ENCODE measurements at places on chromosomes 16 and 17.

- DNase-seq: no peak
Measured at GRCh38 chr17:81840826-81841778, 6.3 kb upstream of the PPP1R27 start.

GRCh38 chr17:13035420-13035819, 17.6 kb upstream of the ELAC2 start:
- no peak for DNase-seq

DNA sequence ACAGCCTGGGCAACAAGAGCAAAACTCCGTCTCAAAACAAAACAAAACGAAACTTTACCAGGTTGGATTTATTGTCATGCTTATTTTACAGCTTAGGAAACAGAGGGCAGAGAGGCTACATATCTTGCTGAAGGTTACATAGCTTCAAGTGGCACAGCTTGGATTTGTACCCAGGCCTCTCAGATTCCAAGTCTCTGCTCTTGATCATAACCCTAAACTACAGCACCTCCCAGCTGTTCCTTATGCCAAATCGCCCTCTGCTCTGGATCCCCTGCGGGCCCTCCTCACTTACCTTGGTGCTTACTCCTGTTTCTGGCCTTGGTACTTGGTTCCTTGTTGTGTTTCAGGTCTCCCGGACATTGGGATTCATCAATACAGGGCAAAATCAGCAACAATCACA, 11.7 kb upstream of the CUEDC1 start:
- no peak for DNase-seq

- DNase-seq: no peak
Measured at GRCh38 chr17:71164561-71164960, 956.3 kb upstream of the SOX9 start.

DNA sequence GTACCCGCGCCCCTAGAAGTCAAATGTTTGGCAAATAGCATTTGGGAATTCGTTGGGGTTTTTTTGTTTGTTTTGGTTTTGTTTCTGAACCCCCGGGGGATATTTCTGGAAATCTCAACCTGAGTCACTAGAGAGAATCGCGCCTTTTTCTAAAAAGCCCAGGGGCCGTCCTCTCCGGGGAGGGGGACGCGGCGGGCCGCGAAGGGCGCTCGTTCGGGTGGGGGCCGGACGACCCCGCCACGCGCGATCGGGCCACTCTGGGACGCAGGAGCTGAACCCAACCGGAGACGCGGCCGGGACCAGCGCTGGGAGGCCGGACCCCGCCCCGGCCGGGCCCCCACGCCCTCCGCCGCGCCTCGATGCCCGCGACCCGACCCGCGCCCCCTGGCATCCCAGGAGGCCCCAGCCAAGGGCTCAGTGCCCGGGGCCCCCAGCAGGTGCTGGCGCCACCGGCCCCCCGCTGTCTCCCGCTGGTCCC, 302 bp downstream of the LITAF start:
- no peak for DNase-seq

DNA sequence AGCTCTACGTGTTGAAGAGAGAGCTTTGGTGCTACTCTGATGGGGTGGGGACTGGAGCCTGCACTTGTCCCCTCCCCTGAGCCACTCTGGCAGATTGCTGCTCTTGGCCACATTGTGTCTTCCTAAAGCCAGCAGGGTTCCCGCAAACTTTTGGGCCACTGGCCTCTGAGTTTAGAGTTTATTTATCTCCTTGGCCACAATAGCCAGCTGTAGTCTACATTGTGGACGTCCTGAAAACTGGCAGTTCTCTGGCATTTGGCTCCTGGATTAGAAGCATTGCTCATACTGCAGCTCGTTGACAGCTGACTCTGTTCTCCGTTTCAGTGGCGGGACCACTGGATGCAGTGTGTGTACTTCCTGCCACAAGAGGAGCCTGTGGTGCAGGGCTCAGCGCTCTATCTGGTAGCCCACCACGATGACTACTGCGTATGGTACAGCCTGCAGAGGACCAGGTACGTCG, 34.6 kb downstream of the PRMT7 start:
- DNase-seq: no peak

- DNase-seq: no peak
Measured at GRCh38 chr17:45149669-45150664, 1.7 kb downstream of the HEXIM1 start.

Data from stimulated activated CD8-positive, alpha-beta memory T cell treated with anti-CD3 and anti-CD28 coated beads, Interleukin-12 subunit alpha, Interleukin-12 subunit beta, amount 100 ng/mL, for 1 hour (primary cell).